NCI-H1105 treated with DMSO at 0.1 percent for 48 hours (cell line): ENCODE measurements at places on chromosomes 4 and X.

DNA sequence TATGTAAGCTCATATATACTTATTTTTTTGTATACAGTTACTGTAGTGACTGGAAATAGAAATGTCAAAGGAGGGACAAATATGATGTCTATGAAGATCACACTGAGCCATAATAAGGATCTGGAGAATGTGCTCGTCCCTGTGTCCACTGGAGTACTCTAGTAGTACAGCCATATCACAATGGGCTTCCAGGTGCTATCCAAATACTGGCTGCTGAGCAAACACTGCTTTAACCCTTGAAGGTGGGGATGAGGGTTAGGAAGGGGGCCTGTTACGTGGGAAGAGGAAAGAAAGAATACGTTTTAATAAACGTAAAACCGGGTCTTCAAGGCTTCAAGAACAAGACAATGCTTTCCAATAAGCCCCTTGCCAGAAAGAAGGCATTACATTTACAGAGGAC is 29.8 kb upstream of the TMEM150C start:
- no peak for DNase-seq

DNA sequence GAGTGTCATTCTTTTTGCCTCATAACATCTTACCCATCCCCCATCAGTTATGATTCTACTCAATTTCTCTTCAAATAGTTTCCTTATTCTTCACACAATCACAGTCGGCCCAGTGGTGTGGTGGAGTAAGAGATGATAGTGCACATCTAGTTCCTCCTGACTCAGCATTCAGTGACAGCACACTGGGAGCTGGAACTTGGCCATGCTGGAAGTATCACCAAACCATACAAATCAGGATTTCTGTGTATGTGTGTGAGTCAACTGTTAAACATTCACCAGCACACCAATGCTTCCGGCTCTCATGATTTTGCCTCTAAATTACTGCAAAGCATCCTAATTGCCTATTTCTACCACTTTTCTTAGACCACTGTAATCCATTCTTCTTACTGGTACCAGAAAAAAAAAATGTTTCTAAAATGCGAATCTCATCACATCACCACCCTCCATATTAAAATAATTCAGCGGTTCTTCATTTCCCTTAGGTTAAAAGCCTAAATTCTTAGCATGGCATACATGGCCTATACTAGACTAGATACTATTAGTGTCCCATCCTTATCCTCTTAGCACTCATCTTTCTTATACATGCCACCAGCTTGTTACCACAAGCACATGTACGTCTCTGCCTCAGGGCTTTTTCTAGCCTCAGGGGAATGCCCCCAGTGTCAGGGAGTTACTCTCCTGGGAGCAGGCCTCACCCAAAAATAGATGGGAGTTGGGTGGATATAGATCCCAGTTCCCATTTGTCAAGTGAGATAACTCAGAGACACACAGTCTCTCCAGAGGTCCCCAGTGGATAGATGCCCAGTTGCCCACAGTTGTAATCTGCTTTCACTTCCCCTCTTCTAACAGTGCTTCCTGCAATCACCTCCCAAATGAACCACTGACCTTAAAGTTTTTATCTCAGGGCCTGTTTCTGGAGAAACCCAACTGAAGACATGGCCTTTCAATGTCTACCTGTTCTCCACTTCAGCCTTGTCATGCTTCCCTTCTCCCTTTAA is 49.2 kb upstream of the DDX53 start:
- DNase-seq, result no peak

GRCh38 chrX:149799938-149800337 is 18.2 kb downstream of the MAGEA9 start:
- peak; percentile 68 for DNase-seq

DNA sequence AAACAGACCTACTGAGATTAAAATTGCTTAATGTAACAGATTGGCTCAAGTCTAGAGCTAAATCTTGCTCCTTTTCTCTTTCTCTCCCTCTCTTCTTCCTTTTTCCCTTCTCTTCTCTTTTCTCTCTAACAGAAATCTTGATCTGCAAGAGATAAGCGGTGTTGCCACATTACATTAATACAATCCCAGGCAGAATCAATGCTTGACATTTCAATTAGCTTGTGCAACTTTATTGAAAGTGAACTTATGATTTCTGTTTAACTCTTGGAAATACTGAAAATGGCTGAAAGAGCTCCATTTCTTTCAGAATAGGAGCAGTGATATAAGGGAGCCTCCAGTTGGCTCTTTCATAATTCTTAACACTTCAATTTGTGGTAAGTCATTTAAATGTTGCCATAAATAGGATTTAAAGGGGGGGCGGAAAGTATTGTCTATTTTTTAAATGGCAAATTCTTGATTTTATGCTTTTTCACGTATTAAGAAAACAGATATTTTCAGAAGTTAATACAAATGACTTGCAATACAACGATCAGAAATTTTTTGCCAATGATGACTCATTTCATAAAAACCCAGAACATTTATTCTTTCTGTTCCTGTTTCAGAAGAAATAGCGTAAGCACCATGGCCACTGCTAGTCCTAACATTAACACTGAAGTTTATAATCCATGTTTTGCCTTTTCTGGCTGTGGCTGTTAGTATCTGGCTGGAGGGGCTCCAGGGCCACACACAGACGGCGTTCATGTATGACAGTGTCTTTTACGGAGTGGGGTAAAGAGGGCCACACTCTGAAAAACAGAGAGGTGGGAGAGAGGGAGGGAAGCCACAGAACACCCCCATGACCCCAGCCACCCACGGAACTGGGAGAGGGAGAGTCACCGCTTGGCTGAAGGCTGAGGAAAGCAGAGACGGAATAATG is 115.7 kb upstream of the FAT1 start:
- no peak for DNase-seq

- DNase-seq, result no peak
Measured at GRCh38 chrX:113195949-113196348, 355.3 kb upstream of the AMOT start.

GRCh38 chr4:110518889-110519490 is 43.0 kb downstream of the ENPEP start:
- no peak for DNase-seq

- no peak for DNase-seq
Measured at GRCh38 chr4:32117693-32118092, 1397.5 kb downstream of the PCDH7 start.

DNA sequence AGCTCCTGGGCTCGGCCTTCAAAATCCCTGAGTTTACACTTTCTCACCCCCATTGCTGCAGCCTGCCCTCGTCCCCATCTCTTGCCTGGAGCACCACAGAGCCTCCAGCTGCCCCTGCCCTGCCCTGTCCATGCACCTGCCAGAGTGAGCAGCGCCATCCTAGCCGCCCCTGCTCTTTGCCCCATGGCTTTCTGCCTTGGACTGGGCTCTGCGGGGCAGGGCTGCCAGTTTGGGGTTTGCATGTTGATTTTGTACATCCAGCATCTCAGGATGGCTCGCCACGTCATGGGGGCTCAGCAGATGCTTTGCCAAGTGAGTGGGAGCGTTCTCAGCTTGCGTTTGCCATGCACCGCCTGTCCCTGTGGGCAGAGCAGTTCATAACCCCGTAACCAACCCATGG is 67.1 kb upstream of the HGFAC start:
- no peak for DNase-seq

- DNase-seq, result no peak
Measured at GRCh38 chr4:24262084-24262483, 322.3 kb downstream of the DHX15 start.

DNA sequence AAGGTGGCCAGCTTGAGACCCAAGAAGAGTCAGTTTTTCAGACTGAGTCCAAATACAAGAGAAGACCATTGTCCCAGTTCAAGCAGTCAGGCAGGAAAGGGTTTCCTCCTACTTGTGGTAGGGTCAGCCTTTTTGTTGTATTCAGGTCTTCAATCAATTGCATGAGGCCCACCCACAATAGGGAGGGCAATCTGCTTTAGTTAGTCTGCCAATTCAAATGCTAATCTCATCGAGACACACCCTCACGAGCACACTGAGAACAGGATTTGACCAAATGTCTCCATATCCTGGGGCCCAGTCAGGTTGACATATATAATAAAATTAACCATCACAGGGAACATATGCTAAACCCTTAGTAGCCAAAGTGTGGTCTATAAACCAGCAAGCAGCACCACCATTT is 75.3 kb upstream of the FRMPD3 start:
- no peak for DNase-seq
